ENCODE measurements at places on chromosomes 1 and 21.

DNA sequence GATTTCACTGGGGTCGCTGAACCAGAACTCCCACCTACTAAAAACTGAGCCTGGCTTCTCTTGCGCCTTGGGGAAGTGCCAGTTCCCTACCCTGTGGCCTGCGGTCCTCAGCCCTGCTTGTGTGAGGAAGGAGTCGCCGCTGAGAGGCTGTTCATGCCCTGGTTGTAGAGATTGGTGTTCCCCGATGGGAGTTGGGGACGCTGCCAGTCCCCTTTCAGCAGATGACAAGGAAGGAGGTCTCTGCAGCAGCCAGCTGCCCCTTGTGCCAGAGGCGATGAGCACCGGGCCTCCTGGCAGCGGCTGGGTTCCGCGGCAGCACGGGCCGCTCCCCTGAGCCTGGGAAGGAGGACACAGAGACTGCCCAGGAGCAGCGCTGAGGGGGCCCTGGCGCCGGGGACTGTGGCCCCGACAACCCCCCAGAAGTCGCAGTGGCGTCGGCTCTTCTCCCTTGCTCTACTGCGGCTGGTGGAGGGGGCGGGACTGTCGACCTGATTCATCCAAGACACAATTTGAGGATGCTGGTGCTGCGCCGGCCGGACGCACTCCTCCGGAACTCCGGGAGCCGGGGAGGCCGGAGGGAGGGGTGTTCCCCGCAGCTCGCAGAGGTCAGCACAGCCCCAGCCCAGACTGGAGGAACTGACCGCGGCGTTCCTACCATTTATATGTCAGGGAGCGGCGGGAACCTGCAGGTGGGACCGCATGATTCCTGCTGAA, 12.0 kb upstream of the ADORA3 start:
- H3K4me3 ChIP-seq = peak overlapping the region; percentile 41
- H3K27ac ChIP-seq = peak overlapping the region; percentile 74
- H3K4me1 ChIP-seq = peaks cover 32% of the 10 kb centered on the region
- no peaks in the 10 kb centered on the region for H3K36me3 ChIP-seq
- no peaks in the 10 kb centered on the region for H3K27me3 ChIP-seq

- no peaks in the 10 kb centered on the region for H3K27me3 ChIP-seq
- no peak for DNase-seq
- no peak overlapping the region for H3K27ac ChIP-seq
- H3K4me1 ChIP-seq = no peaks in the 10 kb centered on the region
- no peak overlapping the region for H3K4me3 ChIP-seq
- no peaks in the 10 kb centered on the region for H3K36me3 ChIP-seq
Observed at GRCh38 chr1:106498238-106498637, 558.2 kb upstream of the PRMT6 start.

GRCh38 chr1:233244183-233244582, 51.3 kb downstream of the PCNX2 start:
- no peak overlapping the region for H3K27ac ChIP-seq
- peaks cover 4% of the 10 kb centered on the region for H3K4me1 ChIP-seq
- H3K4me3 ChIP-seq = no peak overlapping the region

- no peaks in the 10 kb centered on the region for H3K36me3 ChIP-seq
- peaks cover 5% of the 10 kb centered on the region for H3K27me3 ChIP-seq
- DNase-seq = no peak
- H3K4me1 ChIP-seq = no peaks in the 10 kb centered on the region
- H3K27ac ChIP-seq = no peak overlapping the region
Observed at GRCh38 chr1:183461350-183461749, 10.9 kb upstream of the SMG7 start.

- no peak overlapping the region for H3K4me3 ChIP-seq
- no peak for DNase-seq
Observed at GRCh38 chr1:235105051-235106043, 23.3 kb downstream of the TOMM20 start.

DNA sequence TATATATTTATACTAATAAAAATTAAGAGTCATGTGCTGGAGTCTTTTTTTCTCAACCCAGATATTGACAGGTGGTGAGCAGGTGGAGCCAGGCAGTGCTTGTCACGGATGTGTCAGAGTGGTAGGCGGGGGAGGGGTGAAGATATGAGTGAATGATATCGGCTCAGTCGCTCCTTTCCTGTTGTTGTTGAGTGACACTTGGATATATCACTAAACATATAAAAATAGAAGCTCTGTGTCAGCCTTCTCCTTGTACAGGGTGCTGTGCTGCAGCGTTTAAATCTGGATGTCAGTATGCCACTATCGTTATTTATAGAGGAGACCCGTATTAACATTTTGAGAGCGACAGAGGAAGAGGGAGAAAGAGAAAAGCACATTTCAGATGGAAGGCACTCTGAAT, 339.6 kb downstream of the NUF2 start:
- no peaks in the 10 kb centered on the region for H3K27me3 ChIP-seq
- no peak for DNase-seq
- no peaks in the 10 kb centered on the region for H3K36me3 ChIP-seq
- H3K4me3 ChIP-seq = no peak overlapping the region

DNA sequence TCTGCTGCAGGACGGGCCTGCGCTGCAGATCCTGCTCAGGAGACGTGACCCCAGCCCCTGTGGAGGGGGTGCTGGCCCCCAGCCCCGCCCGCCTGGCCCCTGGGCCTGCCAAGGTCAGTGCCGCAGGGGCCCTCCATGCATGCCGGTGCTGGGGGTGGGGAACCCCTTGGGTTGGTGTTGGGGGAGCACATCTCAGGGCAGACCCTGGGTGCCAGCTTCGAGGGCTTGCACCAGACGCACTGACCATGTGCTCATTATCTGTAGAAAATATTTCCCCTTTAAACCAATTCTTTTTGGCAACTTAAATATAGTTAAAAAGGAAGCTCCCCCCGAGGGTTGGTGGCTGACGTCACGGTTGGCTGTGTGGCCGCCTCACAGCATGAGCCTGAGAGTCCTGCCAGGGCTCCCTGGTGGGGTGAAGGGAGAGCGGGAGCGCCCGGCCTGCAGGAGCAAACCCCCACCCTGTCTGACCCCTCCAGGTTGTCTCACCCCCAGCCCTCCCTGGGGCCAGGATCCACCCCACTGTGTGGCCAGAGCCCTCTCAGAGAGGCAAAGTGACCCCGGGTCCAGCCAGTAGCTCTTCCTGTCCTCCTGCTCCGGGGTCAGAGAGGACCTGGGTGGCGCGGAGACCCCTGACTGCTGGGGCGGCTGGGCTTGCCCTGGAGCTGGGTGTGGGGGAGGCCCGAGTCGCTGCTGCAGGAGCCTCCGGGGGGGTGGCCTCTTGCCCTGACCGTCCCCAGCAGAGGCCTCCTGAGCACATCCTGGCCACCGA, 5.3 kb upstream of the PFKL start:
- DNase-seq = peak; percentile 51
- H3K27ac ChIP-seq = no peak overlapping the region
- no peak overlapping the region for H3K4me3 ChIP-seq
- H3K27me3 ChIP-seq = no peaks in the 10 kb centered on the region

DNA sequence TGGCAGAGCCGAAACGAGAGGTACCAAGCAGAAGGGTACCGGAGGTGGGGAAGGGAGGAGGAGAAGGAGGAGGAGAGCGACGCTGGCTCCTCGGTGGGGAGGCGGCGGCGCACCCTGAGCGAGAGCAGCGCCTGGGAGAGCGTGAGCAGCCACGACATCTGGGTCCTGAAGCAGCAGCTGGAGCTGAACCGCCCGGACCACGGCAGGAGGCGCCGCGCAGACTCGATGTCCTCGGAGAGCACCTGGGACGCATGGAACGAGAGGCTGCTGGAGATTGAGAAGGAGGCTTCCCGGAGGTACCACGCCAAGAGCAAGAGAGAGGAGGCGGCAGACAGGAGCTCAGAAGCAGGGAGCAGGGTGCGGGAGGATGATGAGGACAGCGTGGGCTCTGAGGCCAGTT, 32.4 kb downstream of the STYXL2 start:
- no peak overlapping the region for H3K27ac ChIP-seq
- no peak for DNase-seq
- H3K27me3 ChIP-seq = no peaks in the 10 kb centered on the region
- H3K4me3 ChIP-seq = no peak overlapping the region

DNA sequence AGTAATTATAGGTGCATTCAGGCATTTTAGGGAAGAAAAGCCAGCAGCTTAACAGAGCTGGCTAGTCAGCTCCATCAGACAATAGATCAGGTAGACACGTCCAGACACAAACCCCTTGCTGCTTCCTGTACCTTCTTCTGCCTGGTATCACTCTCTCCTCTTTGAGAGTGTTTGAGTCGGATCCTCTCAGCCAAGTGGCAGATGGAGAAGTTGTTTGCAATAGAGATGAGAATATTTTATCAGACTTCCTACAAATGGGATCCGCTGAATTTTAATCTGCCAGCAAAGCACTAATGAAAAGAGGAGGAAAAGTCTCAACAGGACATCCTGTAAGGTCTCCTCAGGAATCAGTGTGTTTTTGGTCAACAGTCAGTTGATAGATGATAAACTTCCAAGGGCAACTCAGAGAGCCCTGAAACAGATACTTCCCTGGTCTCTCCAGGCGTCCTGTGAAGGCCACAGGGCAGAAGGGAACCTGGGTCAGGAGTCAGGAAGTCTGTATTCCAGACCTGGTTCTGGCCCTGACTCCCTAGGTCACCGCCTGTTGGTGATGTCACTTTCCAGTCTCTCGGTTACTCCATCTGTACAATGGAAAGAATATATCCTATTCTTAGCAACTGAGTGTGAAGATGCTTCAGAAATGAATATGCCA, 62.1 kb upstream of the PROX1 start:
- no peak for DNase-seq
- no peaks in the 10 kb centered on the region for H3K27me3 ChIP-seq
- no peaks in the 10 kb centered on the region for H3K4me1 ChIP-seq
- no peaks in the 10 kb centered on the region for H3K36me3 ChIP-seq
- H3K4me3 ChIP-seq = no peak overlapping the region
- no peak overlapping the region for H3K27ac ChIP-seq

GRCh38 chr21:18058731-18059398, 185.8 kb upstream of the CHODL start:
- H3K27me3 ChIP-seq = no peaks in the 10 kb centered on the region
- no peak overlapping the region for H3K4me3 ChIP-seq

- peaks cover 19% of the 10 kb centered on the region for H3K36me3 ChIP-seq
- no peak for DNase-seq
- H3K27me3 ChIP-seq = no peaks in the 10 kb centered on the region
- H3K27ac ChIP-seq = no peak overlapping the region
Observed at GRCh38 chr1:150003801-150004200, 6.7 kb downstream of the OTUD7B start.

All from tibial artery (tissue), 4 donors.